ENCODE measurements at places on chromosomes 16 and 17. TPM values are rescaled to one million over a fixed set of nuclear protein-coding genes. Genes with fewer than 3 reads are reported as not detected.

DNA sequence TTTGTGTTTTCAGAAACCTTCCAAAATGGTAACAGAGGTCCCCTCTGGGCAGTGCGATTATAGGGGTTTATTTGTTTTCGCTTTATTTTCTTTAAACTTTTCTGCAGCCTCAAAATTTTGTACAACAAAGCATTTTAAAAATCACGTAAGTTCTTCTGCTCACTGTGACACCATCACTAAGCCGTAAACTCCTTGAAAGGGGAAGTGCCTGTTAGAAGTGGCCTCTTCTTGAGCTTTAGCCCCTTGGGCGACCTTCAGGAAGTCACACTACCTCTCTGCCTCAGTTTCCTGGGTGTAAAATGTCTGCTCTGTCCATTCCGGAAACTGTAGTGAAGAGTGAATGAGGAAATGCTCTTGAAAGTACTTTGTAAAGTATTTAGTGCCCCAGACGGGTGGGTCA lies 26.6 kb downstream of the ARHGAP27 start:
- no peak for DNase-seq
- peaks cover 26% of the 10 kb centered on the region for H3K4me1 ChIP-seq
- H3K4me3 ChIP-seq = no peak overlapping the region
- H3K27me3 ChIP-seq = no peaks in the 10 kb centered on the region

DNA sequence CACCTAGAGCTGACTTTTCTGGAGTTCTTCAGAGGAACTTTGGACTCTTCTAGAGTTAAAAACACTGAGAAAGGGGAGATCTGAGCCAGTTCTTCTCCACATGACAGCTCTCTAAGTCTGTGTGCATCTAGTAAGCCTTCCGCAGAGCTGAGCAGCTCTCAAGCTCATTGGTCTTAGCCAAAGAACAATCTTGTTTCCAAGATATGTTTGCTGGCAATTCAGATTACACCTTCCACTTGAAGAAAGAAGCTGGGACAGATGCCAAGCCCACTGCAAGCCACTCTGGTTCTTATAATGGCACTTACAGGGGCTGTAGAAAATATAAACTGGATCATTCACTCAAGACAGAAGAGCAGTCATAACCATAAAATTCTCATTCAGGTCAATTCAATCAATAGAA lies 134.1 kb upstream of the TOX3 start:
- no peak overlapping the region for H3K4me3 ChIP-seq
- no peak overlapping the region for H3K27ac ChIP-seq
- no peaks in the 10 kb centered on the region for H3K27me3 ChIP-seq
- H3K4me1 ChIP-seq = no peaks in the 10 kb centered on the region
- no peaks in the 10 kb centered on the region for H3K36me3 ChIP-seq

DNA sequence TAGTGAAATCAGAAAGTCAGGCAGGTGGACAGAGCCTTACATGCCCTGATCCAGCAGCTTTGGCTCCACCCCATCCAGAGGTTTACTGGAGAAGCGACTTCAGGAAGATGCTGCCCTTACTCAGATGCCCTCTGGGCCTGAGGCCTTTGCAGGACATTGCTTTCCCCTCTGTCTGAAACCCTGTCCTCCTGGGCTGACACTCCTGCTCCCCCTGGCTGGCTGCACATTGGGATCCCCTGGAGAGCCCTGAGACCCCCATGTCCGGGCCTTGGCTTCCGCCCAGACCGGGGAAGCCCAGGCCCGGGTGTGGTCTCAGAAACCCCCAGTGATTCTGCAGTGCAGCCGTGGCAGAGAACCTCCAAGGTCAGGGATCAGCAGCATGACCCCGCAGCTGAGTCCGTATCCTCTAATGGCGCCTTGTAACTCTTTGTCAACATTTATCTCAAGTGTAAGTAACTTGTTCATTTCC lies 36.6 kb downstream of the BCO1 start:
- no peaks in the 10 kb centered on the region for H3K36me3 ChIP-seq
- H3K4me3 ChIP-seq = no peak overlapping the region
- H3K4me1 ChIP-seq = no peaks in the 10 kb centered on the region
- H3K27ac ChIP-seq = no peak overlapping the region
- no peak for DNase-seq
- H3K27me3 ChIP-seq = no peaks in the 10 kb centered on the region

GRCh38 chr16:58187665-58188421 lies 10.1 kb downstream of the CSNK2A2 start:
- no peak overlapping the region for H3K4me3 ChIP-seq
- H3K27me3 ChIP-seq = no peaks in the 10 kb centered on the region
- H3K36me3 ChIP-seq = peaks cover 73% of the 10 kb centered on the region
- H3K4me1 ChIP-seq = peaks cover 40% of the 10 kb centered on the region

DNA sequence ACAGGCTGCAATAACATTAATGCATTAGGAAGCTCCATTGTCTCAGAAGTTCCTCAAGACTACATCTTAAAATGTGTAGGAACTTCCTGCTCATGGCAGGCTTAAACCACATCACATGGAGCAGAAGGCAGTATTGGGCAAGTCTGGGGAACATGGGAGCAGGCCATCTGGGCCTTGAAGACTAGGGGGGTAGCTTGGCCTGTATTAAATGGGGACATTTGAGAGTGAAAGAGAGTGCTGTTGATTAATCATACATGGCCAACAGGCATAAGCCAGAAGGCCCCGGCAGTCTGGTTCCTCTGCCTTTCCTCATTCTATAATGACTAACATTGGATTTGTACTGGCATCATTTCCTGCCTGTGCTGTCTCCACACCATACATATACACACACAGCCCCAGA lies 25.2 kb upstream of the SLC5A11 start:
- peaks cover 36% of the 10 kb centered on the region for H3K36me3 ChIP-seq
- H3K4me1 ChIP-seq = no peaks in the 10 kb centered on the region
- H3K4me3 ChIP-seq = no peak overlapping the region
- peak overlapping the region; percentile 36 for H3K27ac ChIP-seq

- H3K4me3 ChIP-seq = no peak overlapping the region
- peaks cover 21% of the 10 kb centered on the region for H3K36me3 ChIP-seq
These were observed 136.1 kb downstream of the RAB11FIP4 start for GRCh38 chr17:31527606-31528005.

- peaks cover 77% of the 10 kb centered on the region for H3K36me3 ChIP-seq
- no peaks in the 10 kb centered on the region for H3K27me3 ChIP-seq
- DNase-seq = no peak
- H3K4me3 ChIP-seq = no peak overlapping the region
These were observed 30.9 kb downstream of the XPO6 start for GRCh38 chr16:28180655-28181460.

GRCh38 chr17:17117923-17118322 lies 75.7 kb downstream of the MPRIP start:
- DNase-seq = no peak
- no peaks in the 10 kb centered on the region for H3K27me3 ChIP-seq
- H3K36me3 ChIP-seq = peaks cover 2% of the 10 kb centered on the region

DNA sequence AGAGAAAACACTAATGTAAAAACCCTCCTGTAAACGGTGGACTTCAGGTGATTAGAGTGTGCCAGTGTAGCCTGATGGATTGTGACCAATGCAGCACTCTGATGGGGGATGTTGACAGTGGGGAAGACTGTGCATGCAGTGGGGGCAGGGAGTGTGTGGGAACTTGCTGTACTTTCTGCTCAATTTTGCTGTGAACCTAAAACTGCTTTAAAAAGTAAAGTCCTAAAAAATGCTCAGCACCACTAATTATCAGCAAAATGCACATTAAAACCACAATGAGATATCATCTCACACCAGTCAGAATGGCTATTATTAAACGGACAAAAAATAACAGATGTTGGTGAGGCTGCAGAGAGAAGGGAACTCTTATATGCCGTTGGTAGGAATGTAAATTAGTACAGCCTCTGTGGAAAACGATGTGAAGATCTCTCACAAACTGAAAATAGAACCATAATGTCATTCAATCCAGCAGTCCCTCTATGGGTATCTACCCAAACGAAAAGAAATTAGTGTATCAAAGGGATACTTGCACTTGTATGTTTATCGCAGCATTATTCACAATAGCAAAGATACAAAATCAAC lies 9.7 kb upstream of the ULK2 start:
- no peaks in the 10 kb centered on the region for H3K36me3 ChIP-seq
- no peak overlapping the region for H3K4me3 ChIP-seq
- H3K4me1 ChIP-seq = peaks cover 39% of the 10 kb centered on the region
- H3K27me3 ChIP-seq = no peaks in the 10 kb centered on the region
- H3K27ac ChIP-seq = no peak overlapping the region
- no peak for DNase-seq

- no peak overlapping the region for H3K27ac ChIP-seq
- no peak overlapping the region for H3K4me3 ChIP-seq
- DNase-seq = peak; percentile 80
- no peaks in the 10 kb centered on the region for H3K27me3 ChIP-seq
These were observed 678 bp upstream of the GH1 start for GRCh38 chr17:63919311-63919723.

DNA sequence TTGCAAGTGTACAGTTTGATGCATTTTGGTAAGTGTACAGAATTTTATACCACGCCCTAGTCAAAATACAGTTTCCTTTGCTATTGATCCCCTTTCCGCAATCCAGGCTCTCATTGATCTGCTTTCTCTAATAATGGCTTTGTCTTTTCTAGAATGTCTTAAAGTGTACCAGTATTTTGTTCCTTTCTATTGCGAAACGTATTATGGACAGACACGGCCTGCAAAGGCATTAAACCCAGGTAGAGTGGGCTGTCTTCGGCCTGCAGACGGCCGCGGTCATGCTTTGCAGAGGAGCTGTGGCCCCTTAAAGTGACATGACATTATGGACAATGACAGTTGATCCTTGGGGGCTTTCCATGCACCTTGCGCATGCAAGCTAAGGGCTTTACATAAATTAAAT lies 15.9 kb upstream of the HSBP1 start:
- no peak overlapping the region for H3K4me3 ChIP-seq
- H3K27ac ChIP-seq = no peak overlapping the region
- H3K36me3 ChIP-seq = no peaks in the 10 kb centered on the region
- peaks cover 12% of the 10 kb centered on the region for H3K27me3 ChIP-seq
- peaks cover 7% of the 10 kb centered on the region for H3K4me1 ChIP-seq

- H3K4me1 ChIP-seq = no peaks in the 10 kb centered on the region
- no peak overlapping the region for H3K4me3 ChIP-seq
- H3K36me3 ChIP-seq = no peaks in the 10 kb centered on the region
- DNase-seq = no peak
These were observed 77.1 kb upstream of the RPL38 start for GRCh38 chr17:74126179-74126900.

- DNase-seq = no peak
- H3K4me3 ChIP-seq = no peak overlapping the region
- H3K4me1 ChIP-seq = peaks cover 39% of the 10 kb centered on the region
These were observed 5.3 kb downstream of the ARHGDIA start for GRCh38 chr17:81865733-81866439.

GRCh38 chr16:83689385-83689831 lies 118.4 kb upstream of the HSBP1 start:
- peak; percentile 22 for DNase-seq
- peaks cover 1% of the 10 kb centered on the region for H3K27me3 ChIP-seq
- peaks cover 3% of the 10 kb centered on the region for H3K4me1 ChIP-seq
- no peak overlapping the region for H3K4me3 ChIP-seq

DNA sequence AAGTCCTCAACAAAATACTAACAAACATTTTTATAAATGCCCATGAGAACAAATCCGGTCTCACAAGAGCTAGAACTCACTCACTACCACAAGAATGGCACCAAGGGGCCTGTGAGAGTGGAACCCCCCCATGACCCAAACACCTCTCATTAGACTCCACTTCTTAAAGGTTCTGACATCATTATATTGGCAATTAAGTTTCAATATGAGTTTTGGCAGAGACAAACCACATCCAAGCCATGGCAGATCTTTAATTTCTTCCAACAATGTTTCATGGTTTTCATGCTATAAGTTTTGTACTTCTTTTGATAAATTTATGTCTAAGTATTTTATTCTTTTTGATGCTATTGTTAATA lies 30.0 kb upstream of the ATP2A3 start:
- H3K27ac ChIP-seq = no peak overlapping the region
- H3K4me1 ChIP-seq = no peaks in the 10 kb centered on the region
- no peaks in the 10 kb centered on the region for H3K36me3 ChIP-seq
- no peaks in the 10 kb centered on the region for H3K27me3 ChIP-seq
- DNase-seq = no peak

GRCh38 chr16:64991001-64991400 lies 130.9 kb downstream of the CDH11 start:
- no peak overlapping the region for H3K4me3 ChIP-seq
- no peaks in the 10 kb centered on the region for H3K27me3 ChIP-seq
- H3K4me1 ChIP-seq = no peaks in the 10 kb centered on the region
- DNase-seq = no peak

GRCh38 chr16:57617604-57618111 lies 10.8 kb upstream of the ADGRG1 start:
- DNase-seq = no peak
- H3K4me3 ChIP-seq = no peak overlapping the region
- H3K27ac ChIP-seq = no peak overlapping the region
- H3K4me1 ChIP-seq = peaks cover 36% of the 10 kb centered on the region
- no peaks in the 10 kb centered on the region for H3K27me3 ChIP-seq

DNA sequence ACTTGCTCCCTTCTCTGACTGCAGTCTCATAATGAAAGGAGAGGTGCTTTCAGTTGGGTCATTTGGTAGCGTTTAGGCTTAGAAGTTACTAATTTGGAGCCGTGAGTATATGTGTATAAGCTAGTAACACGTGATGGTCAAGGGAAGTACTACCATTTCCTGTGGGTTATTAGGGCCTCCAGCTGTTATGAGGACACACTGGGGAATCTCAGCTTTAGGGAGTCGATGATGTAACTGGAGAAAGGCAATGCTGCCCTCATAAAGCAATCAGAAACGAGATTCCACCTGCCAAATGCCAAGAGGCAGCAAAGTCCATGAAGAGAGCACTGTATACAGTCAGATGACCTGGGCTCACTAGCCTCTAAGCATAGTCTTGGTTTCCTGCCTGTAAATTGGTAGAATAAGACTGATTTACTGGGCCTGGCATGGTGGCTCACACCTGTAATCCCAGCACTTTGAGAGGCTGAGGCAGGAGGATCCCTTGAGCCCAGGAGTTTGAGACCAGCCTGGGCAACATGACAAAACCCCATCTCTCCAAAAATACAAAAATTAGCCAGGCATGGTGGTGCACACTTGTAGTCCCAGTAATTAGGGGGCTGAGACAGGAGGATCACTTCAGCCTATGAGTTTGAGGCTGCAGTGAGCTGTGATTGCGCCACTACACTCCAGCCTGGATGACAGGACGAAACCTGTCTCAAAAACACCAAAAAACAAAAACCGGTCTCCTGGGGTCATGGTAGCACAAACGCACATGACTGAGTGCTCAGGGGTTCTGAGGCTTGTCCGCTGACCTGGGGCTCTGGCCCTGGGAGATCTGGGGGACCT lies 53.0 kb downstream of the SF3B3 start:
- H3K27me3 ChIP-seq = no peaks in the 10 kb centered on the region
- peaks cover 35% of the 10 kb centered on the region for H3K36me3 ChIP-seq
- H3K4me1 ChIP-seq = peaks cover 30% of the 10 kb centered on the region
- H3K4me3 ChIP-seq = no peak overlapping the region
- peak overlapping the region; percentile 56 for H3K27ac ChIP-seq

GRCh38 chr16:50574745-50575136 lies 26.5 kb downstream of the NKD1 start:
- H3K36me3 ChIP-seq = no peaks in the 10 kb centered on the region
- peaks cover 4% of the 10 kb centered on the region for H3K4me1 ChIP-seq
- no peaks in the 10 kb centered on the region for H3K27me3 ChIP-seq
- H3K4me3 ChIP-seq = no peak overlapping the region
- no peak for DNase-seq

GRCh38 chr17:60685437-60685836 lies 7.8 kb downstream of the BCAS3 start:
- H3K4me1 ChIP-seq = no peaks in the 10 kb centered on the region
- DNase-seq = no peak
- H3K36me3 ChIP-seq = no peaks in the 10 kb centered on the region
- H3K27me3 ChIP-seq = no peaks in the 10 kb centered on the region

GNG13 gene
- not detected for total RNA-seq

RNF222 gene
- total RNA-seq = 0.11 TPM

NHLRC4 gene
- 0.72 TPM for total RNA-seq

ASGR1 gene
- total RNA-seq = 2.6 TPM

P2RX5 gene
- total RNA-seq = 39.5 TPM

STX1B gene
- total RNA-seq = 1.8 TPM

PSMC3IP gene
- total RNA-seq = 21.4 TPM

OR3A3 gene
- not detected for total RNA-seq

TLCD3B gene
- total RNA-seq = 3.5 TPM

PRKCB gene
- total RNA-seq = 105 TPM

Data from activated CD8-positive, alpha-beta T cell treated with anti-CD3 and anti-CD28 coated beads for 36 hours (primary cell).